ENCODE measurements at places on chromosomes 5 and 9.

- DNase-seq, result no peak
Measured at GRCh38 chr9:68537616-68537880, 3.1 kb downstream of the TMEM252 start.

DNA sequence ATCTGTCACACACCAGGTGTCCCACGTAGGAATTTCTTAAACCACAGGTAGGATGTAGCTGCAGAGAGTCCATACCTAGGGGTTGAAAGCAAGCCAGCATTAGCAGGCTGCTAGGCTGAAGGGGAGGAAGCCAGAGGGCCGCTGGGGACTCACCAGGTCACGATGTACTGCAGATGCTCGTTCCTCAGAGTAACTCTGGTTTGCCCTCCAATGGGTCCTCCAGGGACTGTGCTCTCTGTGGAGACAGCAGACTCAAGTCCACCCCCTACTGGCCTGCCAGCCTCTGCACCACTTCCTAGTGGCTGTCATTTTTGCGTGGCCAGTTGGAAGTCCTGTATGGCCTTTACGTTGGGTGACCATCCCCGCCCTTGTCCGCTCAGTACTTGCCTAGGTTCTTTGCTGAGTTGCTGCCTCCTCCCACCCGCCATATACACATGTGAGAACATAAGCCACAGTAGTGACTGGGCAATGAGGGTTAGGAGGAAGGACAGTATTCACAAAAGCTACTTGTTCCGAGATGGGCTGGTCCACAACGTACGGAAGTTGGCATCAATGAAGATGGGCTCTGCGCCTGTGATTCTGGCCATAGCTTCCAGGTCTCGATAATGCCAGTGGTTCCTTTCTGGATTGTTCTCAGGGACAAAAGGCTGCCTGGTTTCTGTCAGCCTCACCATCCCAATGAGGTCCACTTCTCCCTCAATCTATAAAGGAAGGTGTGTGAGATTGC lies 4.1 kb downstream of the RPL7A start:
- DNase-seq, result no peak

DNA sequence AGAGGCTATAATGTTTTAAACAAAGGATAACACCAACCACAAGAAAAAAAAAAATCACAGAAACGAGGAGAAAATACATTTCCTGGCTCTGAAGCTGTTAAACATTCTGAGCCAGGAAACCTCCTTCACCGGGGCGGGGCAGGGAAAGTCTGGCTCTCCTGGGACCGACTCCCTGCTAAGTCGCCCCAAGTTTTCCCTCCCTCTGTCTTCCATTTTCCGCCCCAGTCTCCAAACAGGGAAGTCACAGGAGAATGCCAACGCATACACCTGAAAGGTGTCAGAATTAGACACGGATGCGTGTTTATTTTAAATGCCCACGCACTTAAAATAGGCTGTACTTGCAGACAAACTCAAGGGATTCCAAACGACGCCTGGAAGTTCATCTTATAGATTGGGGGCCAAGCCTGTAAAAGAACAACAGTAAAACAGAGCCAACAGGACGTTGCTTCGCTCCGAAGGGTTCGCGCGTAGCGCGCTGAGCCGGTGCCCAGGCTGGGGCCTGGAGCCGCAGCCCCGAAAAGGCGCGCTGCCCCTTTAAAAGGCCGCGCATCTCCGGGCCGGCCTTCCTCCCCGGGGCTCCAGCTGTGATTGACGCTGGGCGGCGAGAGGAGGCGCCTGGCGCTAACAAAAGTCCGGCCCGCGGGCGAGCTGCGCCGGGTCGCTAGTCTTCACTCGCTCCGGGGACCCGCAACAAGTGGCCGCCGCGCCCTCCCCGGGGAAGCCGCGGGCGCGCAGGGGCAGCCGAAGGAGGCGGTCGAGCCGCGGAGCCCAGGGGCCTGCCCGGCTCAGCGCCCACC lies at the start of gene FBXL7:
TSS of gene FBXL7 (plus strand) at position 653 of the 797 bp plus-strand sequence.
- no peak for DNase-seq

GRCh38 chr9:101737705-101738565 lies 512 bp downstream of the GRIN3A start:
- no peak for DNase-seq

DNA sequence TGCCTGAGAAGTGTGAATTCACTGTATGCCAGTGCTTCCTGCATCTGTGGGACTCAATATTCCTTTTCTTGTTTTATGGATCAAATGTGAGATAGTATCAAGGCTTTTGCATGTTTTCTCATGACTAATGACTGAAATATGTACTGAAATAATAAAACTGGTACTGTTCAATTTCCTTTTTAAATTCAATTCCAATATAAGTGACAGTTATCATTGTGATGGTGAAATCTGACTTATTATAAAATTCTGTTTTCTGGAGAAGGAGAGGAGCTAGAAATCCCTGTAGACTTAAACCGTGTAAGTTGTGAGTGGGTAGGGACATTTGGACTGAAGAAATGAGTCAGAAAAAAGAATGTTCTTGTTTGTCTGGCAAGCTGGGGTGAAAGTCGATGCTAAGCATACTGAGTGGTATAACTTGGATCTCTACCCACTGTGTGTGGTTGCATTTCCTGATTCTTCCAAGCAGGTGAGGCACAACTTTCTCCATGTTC lies 245.2 kb downstream of the EFNA5 start:
- no peak for DNase-seq

DNA sequence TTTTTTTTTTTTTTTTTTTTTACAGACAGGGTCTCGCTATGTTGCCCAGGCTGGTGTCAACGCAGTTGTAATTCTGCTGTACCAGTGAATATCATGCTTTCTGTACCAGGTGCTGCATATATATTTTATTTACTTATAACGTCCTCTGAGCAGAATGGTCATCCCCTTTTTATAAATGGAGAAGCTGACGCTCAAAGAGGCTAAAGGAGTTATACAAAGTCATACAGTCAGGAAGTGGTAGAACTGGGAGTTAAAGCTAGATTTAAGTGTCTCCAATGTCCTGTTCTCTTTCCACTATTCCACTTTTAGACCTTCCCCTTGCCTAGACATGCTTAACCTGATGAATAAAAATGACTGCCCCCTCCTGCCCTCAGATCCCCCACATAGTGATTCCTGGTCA lies 1.2 kb upstream of the SIL1 start:
- DNase-seq, result no peak

DNA sequence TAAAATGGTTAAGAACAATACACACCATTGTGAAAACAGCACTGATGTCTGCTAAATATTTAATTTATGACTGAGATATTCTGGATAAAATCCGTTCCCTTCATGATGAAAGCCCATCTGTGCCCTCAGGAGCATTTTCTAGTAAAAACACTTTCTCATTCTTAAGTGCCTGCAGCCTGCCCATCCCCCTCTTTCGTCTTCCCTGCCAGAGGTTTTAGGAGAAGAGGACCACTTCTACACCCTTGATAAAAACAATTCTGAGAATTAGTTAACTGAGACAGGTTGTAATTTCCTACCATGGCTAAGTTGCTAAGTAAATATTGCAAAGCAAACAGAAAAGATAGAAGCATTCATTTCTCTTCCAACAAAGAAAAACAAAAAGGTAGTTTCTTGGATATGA lies 272.6 kb downstream of the ATPSCKMT start:
- DNase-seq, result no peak

- no peak for DNase-seq
Measured at GRCh38 chr5:24850926-24851486, 206.2 kb upstream of the CDH10 start.

DNA sequence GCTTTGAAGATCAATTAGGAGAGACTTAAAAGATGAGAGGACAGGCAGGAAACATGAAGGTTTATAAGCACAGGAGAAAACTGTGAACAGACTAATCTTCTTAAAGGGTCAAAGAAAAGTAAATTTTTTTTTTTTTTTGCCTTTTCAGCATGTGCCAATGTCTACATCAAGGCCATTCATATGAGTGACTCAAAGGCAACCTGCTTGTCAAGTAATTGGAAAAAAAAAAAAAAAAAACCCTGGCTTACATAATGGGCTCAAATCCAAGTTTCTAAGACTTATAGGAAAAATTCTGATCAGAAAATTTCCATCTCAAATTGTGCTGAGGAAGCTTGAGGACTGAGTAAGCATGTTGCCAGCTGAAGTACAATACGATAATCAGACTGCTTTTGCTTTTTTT lies 15.9 kb downstream of the PPP2R2B start:
- DNase-seq, result no peak

- DNase-seq, result no peak
Measured at GRCh38 chr5:52870448-52870847, 82.7 kb downstream of the ITGA1 start.

- no peak for DNase-seq
Measured at GRCh38 chr9:81653240-81653639, 36.1 kb downstream of the TLE1 start.

GRCh38 chr9:4068914-4069313 lies 231.0 kb downstream of the GLIS3 start:
- DNase-seq, result no peak

DNA sequence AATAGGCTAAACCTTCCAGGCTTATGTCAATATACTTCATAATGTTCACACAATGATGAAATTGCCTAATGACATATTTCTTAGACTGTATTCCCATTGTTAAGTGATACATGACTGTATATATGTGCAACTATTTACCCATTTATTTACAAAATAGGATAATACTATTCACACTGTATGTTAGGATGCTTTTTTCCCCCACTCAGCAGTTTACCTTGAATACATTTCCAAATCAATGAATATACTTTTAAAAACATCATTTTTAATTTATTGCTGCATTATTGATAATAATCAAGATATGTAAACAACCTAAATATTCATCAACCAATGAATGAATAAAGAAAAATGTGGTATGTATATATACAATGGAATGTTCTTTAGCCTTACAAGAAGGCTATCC lies 55.5 kb downstream of the PCSK1 start:
- DNase-seq, result no peak

GRCh38 chr5:120734033-120734432 lies 269.9 kb downstream of the PRR16 start:
- DNase-seq, result no peak

DNA sequence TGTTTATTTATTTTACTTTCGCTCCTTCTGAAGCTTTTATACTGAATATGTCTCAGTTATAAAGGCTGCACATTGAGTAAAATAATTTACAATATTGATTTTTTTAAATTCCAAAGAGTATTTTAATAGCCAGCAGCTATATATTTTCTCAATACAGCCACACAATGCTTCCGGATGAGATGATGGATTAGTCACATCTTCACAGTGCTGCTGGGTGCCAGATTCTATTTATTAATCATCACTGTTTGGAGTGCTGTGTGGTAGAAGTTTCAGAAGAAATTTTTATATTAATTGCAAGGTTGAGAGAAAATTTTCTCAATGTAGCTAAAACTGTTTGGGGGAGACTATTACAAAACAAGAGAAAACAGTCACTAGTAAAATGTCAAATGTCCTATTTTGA lies 989.8 kb downstream of the TLE4 start:
- no peak for DNase-seq

- no peak for DNase-seq
Measured at GRCh38 chr5:93909356-93909755, 168.0 kb upstream of the POU5F2 start.

DNA sequence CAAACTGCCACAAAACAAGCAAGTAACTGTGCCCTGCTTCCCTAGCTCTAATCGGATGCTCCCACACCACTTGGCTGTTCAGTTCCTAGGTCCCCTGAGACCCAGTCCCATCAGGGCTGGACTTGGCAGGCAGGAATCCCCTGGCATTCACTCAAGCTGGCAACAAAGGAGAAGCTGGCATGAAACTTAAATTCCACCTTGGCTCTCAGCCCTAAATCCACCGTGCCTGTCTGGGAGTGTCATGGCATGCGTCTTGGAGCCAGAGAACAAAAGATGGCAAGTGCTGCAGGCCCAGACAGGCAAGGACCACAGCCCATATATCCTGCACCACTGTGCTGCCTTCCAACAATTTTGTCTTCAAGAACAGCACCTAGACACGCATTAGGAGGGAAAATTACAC lies 38.2 kb downstream of the ETF1 start:
- DNase-seq, result no peak

GRCh38 chr5:103758996-103759395 lies 196.4 kb upstream of the NUDT12 start:
- no peak for DNase-seq

DNA sequence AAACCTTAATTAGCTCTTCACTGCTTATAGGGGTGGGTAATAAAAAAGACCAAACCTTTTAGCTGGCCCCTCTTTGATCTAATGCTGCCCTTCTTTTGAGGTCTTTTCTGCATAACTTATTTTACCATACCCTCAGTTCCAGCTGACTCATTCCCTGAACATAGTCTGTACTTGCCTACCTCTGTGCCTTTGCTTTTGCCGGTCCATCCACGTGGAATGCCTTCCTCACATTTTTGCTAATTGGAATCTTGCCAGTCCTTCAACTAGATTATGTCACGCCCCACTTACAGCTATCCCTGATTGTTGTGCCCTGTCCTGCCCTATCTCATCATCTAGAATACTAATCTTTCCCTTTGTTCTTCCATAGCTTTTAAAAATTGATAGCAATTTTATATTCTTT lies 44.2 kb downstream of the FAF2 start:
- no peak for DNase-seq

GRCh38 chr5:460273-460625 lies 17.3 kb downstream of the EXOC3 start:
- no peak for DNase-seq

- DNase-seq, result no peak
Measured at GRCh38 chr9:26656003-26656870, 236.4 kb downstream of the CAAP1 start.

- DNase-seq, result no peak
Measured at GRCh38 chr9:89881431-89881830, 276.6 kb downstream of the GADD45G start.

DNA sequence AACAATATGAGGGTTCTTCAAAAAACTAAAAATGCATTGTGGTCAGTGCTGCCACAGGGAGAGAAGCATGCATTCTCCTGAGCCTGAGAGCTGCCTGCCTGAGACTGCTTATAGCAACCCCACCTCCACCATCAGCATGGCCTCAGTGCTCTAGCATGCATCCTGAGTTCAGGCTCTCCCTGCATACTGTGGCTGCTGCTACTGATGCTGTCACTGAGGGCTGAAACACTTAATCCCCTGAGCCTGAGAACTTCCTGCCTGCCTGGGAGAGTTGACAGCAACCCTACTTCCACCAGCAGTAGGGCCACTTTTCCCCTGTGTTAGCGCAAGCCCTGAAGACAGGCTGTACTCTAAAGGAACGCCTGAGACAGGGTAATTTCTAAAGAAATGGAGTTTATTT lies 206.0 kb downstream of the FBXO4 start:
- no peak for DNase-seq

GRCh38 chr5:104111632-104112031 lies 549.0 kb upstream of the NUDT12 start:
- DNase-seq, result no peak

GRCh38 chr5:122291000-122291901 lies 20.8 kb upstream of the SNCAIP start:
- no peak for DNase-seq

GRCh38 chr9:130899051-130899748 lies 2.6 kb upstream of the QRFP start:
- DNase-seq, result no peak
